ENCODE measurements at places on chromosomes 7 and 10. TPM values are rescaled to one million over a fixed set of nuclear protein-coding genes. Genes with fewer than 3 reads are reported as not detected.

DNA sequence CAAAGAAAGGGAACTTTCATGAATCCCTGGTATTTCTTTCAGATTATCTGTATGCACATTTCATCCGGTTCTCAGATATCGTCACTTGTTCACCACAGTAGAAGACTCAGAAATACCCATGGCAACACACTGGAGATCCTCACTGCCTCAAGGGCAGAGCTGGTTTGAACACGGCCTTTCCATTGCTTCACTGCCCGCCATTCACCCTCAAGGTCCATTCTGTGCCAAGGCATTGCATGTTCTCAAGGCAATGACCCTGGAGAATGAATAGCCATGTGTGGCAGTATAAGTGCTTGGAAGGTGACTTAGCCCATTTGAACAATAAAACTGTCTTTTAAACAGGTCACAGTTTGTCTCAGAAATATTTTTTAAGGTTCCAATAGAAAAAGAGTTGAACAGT is 606.5 kb downstream of the IPMK start:
- no peak for DNase-seq

DNA sequence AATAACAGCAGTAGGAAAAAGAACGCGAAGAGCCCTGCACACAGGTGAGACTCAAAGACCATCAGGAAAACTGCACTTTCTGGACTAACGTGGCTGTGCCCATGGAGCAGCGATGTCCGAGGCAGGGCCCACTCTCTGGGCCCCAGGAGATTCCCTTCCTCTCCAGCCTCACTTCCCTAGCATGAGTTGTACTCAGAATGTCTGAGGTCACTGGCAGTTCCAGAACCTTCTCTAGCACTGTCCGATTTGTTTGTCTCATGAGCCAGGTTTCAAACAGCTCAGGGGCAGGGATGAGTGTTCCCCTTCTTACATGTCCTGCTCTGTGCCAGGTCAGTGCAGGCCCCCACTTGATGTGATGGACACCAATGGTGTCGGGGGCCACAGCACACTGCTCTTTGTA is 484.2 kb downstream of the PTPRN2 start:
- DNase-seq, result no peak

The HOXA4 gene
- total RNA-seq, result 1.4 TPM

The AMZ1 gene
- total RNA-seq, result not detected

DNA sequence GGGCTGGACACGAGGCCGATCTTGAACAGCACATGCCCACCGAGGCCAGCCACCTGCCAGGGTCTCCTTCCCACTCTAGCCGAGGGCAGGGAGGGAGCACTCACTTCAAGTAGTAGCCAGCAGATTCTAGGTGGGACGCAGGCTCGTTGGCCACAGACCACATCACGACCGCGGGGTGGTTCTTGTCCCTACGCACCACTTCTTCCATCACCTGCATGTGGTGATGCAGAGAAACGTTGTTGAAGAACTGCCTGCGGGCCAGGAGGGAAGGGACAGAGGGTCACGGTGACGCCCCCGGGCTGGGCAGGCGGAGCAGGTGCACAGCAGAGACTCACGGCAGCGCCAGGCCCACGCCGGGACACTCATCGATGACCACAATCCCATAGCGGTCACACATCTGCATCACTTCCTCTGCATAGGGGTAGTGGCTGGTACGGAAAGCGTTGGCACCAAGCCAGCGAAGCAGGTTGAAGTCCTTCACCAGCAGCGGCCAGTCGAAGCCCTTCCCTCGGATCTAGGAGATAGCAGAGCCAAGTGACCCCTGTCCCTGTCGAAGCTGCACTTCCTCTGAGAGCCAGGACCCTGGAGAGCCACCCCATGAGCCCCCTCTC is 7.7 kb downstream of the GUSB start:
- no peak for DNase-seq

DNA sequence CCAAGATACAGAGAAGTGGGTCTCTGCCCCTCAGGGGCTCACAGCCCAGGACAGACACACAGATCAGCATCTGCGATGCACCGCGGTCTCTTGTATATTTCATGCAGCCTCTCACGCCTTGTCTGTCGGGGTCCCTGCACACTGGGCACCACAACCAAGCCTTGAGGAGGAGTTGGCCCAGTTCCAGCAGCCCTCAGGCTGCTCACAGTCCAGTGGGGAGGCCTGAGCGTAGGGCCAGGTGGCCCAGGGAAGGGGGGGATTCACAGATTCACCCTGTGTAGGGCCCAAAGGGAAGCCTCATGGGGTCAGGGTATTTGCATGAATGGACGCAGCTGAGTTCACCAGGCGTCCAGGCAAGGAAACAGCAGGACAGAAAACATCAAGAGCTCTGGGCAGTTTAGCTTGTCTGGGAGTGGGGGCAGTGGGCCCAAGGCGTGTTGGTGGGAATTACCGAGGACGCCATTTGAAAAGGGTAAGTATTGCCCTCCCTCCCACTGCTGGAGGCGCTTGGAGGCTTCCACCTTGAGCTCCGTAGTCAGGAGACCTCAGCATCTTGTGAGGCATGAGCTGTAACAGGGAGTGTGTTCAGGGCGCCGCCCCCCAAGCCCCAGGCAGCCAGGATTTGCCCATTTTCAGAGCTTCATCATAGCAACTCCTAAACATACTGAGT is 129.1 kb upstream of the CHST15 start:
- no peak for DNase-seq

The NEUROD6 gene
- total RNA-seq, result not detected

The TAX1BP1 gene
- 125 TPM for total RNA-seq

- DNase-seq, result no peak
Measured at GRCh38 chr7:157612664-157613561, 276.1 kb downstream of the DNAJB6 start.

The CC2D2B gene
- 2.6 TPM for total RNA-seq

The EBLN1 gene
- total RNA-seq, result not detected

The TYW1B gene
- total RNA-seq, result 8.4 TPM

The EGFR gene
- total RNA-seq, result 112 TPM

GRCh38 chr10:34696423-34696822 is 118.7 kb downstream of the PARD3 start:
- DNase-seq, result no peak

- no peak for DNase-seq
Measured at GRCh38 chr10:62744136-62744535, 60.4 kb upstream of the ADO start.

GRCh38 chr10:50316174-50316573 is 64.9 kb upstream of the ASAH2 start:
- no peak for DNase-seq

DNA sequence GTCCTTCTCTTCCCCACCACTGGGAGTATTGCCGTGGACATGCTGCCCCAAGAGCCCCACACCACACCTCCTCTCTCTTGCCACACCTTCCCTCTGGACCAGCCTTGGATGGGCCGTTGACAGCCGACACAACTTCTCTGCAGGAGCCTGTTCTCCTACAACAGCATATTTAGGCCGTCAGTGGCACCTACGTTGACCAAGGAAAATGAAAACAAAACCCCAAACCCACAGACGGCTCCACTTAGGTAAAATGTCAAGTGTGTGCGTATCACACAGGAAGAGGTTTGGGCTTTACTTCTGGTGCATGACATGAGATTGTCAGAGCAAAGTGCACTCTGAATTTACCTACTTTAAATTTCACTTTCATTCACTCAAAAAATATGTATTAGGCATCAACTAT is 246.6 kb downstream of the ZMYND11 start:
- no peak for DNase-seq

The SYT15 gene
- total RNA-seq, result 7.0 TPM

DNA sequence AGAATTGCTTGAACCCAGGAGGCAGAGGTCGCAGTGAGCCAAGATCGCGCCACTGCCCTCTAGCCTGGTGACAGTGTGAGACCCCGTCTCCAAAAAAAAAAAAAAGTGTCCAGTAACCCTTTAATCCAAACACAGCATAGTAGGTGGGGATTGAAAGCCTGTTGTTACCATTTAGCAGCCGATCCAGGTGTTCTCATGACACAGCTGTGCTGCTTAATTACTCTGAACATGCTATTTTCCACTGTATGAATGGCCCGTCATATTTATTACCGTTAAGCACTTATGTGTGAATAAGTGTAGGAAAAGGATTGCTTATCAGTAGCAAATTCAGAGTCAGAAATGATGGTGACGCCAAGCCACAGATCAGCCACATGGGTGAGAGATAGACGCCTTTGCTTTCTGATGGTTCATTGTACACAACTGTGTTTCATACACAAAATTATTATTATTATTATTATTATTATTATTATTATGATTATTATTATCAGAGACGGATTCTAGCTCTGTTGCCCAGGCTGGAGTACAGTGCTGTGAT is 11.6 kb upstream of the ORAI2 start:
- DNase-seq, result no peak

The KCP gene
- not detected for total RNA-seq

GRCh38 chr10:33733058-33733457 is 398.6 kb upstream of the NRP1 start:
- DNase-seq, result no peak

All from prostate gland (tissue), 2 donors.